ENCODE measurements at places on chromosomes 1 and 21.

DNA sequence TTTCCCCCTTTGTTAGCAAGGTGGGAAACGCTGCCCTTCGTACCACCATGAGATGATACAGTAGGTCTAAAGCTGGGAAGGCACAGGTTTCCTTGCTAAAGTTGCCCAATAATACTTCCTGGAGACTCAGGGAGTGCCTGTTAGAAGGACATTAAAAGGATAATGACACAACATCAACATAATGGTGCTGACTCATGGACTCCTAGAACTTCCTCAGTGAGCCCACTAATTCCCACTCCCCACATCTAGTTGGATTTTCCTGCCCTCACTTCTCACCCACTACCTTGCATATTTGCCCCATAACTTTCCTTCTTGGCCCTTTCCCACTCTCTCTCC lies 17.5 kb downstream of the CFAP45 start:
- DNase-seq: no peak
- H3K4me3 ChIP-seq: no peak overlapping the region
- no peaks in the 10 kb centered on the region for H3K27me3 ChIP-seq

DNA sequence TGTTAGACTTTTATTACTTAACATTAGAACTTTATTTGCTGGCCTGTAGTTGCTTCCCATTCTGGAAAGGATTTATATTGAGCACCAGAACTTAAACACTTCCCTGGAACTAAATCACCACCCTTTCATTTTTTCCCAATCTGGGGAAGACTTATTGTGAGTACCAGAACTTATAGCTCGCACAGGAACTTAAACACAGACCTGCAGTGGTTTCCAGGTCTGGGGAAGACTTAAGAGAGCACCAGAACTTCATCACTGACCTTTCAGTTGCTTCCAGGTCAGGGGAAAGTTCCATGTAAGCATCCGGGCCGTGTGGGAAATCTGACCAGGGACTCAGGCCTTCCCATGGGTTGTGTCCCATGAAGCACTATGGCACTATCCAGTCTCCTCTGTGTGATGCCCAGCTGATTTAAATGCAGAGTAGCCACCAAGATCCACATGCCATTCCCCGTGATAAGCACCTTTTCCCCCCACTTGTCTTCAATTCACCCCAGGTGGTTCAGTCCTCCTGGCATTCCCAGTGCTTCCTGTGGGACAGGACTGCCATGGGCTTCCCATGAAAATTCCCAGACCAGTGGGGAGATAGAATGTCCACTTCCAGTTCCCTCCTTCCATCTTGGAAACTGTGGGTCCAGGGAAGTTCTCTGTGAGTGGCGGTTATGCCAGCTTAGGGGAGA lies 48.9 kb downstream of the C4BPA start:
- H3K4me3 ChIP-seq: no peak overlapping the region
- no peaks in the 10 kb centered on the region for H3K4me1 ChIP-seq
- no peak for DNase-seq
- H3K27ac ChIP-seq: no peak overlapping the region
- H3K36me3 ChIP-seq: no peaks in the 10 kb centered on the region

DNA sequence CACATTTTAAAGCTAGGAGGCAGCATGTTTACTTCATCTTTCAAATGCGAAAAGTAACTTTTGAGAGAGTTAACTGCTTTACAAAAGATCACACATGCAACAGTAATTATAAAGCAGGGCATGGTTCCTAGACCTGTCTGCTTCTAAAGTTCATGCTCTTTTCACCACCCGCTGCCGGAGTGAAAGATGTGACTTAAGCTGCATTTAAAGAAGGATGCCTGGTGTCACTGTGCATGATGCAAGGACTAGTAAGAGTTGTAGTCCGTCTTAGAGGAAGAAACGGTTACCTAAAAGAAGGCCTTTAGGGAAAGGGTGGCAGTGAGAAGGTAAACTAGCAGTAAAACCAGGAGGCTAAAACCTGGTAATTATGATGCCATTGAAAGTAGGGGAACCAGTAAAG lies 1689.1 kb downstream of the KCNT2 start:
- no peaks in the 10 kb centered on the region for H3K36me3 ChIP-seq
- H3K27ac ChIP-seq: no peak overlapping the region
- no peaks in the 10 kb centered on the region for H3K4me1 ChIP-seq
- no peak for DNase-seq
- H3K4me3 ChIP-seq: no peak overlapping the region

DNA sequence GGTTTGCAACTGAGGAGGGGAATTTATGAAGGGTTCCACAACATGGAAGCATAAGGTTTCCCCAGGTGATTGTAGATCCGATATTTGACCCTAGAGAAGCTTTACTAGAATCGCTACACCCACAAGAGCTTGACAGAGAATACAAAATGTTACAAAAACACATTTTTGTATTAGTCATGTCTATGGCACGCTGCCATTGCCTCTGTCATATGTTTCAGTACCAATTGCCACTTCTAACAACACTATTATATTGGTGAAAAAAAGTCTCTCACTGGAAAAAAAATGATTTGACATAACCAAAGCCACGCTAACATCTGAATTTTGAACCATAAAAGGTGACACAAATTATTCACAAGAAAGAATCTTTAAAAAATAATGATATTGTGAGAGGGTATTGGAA lies 214.5 kb downstream of the KCNT2 start:
- H3K4me3 ChIP-seq: no peak overlapping the region
- H3K27ac ChIP-seq: no peak overlapping the region
- no peaks in the 10 kb centered on the region for H3K27me3 ChIP-seq
- no peaks in the 10 kb centered on the region for H3K4me1 ChIP-seq

DNA sequence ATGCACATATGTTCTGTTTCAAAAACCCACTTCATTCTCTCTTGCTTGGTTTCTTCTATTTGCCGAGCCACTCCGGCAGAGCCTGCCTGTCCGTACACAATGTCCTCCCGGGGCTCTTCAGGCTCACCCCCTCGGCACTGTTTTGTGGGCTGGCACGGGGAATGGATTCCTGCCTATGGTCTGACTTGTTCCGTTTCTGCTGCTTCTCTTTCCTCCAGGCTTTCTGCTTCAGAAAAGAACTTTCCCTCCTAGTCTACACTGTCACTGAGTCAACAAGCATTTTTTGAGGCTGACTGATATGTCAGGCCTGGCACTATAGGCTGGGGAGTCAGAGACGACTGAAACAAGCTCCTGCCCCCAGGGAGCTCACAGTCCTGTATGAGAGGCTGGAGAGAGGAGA lies 28.4 kb upstream of the SARS1 start:
- no peaks in the 10 kb centered on the region for H3K27me3 ChIP-seq
- H3K36me3 ChIP-seq: no peaks in the 10 kb centered on the region
- H3K27ac ChIP-seq: no peak overlapping the region
- no peak for DNase-seq
- H3K4me3 ChIP-seq: no peak overlapping the region

DNA sequence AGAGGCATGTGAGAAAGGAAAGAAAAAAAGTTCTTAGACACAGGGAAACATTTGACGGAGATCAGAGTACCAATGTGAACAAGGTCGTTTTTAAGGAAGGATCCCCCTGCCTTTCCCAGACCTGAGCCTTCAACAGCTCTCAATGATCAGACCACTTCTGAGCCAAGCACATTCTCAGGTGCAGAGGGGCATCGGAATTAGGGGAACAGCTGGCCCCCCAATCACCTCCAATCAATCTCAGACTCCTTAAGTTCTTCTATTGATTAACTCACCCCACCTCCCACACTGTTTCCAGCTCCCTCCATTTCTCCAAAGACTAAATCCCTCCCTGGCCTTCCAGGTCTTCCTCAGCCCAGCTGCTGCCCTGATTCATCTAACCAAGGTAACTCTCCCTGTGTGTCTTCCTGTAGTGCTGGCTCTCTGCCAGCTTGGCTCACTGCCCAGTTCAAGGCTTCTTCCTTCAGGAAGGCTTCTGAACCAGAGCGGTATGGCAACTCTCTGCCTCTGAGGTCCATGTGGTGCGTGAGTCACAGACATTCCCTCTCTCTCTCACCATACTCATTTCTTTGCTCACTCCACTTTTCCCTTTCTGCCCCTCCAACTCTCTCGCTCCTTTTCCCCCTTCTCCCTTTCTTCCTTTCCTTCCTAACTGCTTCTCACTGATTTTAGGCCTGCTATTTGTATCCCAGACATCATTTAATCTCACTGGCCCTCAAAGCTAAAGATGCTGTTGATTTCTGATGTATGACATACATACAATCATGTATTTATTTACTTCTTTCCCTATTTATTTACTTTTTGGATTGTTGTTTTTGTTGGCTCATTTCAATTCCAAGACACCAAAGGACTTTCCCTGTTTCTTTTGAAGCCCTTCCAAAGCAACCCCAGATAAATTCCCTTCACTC lies 18.1 kb downstream of the CFAP45 start:
- DNase-seq: peak; percentile 68
- no peaks in the 10 kb centered on the region for H3K36me3 ChIP-seq
- H3K27me3 ChIP-seq: no peaks in the 10 kb centered on the region
- no peaks in the 10 kb centered on the region for H3K4me1 ChIP-seq

- H3K4me3 ChIP-seq: no peak overlapping the region
- H3K27ac ChIP-seq: no peak overlapping the region
- no peak for DNase-seq
- H3K36me3 ChIP-seq: no peaks in the 10 kb centered on the region
- H3K27me3 ChIP-seq: no peaks in the 10 kb centered on the region
- no peaks in the 10 kb centered on the region for H3K4me1 ChIP-seq
These were observed 4.1 kb upstream of the ITGB2 start for GRCh38 chr21:44924606-44925377.

- peak overlapping the region; percentile 77 for H3K4me3 ChIP-seq
- no peaks in the 10 kb centered on the region for H3K27me3 ChIP-seq
- DNase-seq: no peak
- H3K4me1 ChIP-seq: peaks cover 48% of the 10 kb centered on the region
- peak overlapping the region; percentile 96 for H3K27ac ChIP-seq
These were observed 3.2 kb downstream of the NRDC start for GRCh38 chr1:51875291-51875772.

DNA sequence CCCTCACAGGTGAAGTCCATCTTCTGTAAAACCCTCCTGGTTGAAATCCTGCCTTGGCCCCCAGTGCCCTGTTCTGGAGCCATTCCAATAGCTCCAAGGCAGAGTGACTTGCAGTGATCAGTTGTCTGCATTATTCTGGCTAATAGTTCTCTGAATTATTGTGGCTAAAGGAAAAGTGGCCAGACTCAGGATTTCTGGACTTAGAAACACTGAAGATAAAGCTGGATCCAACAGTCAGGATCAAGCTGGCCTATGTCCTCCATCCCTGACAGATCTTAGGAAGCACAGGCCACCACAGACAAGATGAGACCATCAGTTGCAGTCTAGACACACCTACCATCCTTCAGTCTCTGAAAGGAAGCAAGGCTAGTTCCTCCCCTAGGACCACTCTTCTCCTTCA lies 801 bp upstream of the C2CD4D start:
- H3K4me1 ChIP-seq: no peaks in the 10 kb centered on the region
- H3K36me3 ChIP-seq: no peaks in the 10 kb centered on the region
- H3K4me3 ChIP-seq: no peak overlapping the region
- H3K27ac ChIP-seq: no peak overlapping the region
- peaks cover 17% of the 10 kb centered on the region for H3K27me3 ChIP-seq

DNA sequence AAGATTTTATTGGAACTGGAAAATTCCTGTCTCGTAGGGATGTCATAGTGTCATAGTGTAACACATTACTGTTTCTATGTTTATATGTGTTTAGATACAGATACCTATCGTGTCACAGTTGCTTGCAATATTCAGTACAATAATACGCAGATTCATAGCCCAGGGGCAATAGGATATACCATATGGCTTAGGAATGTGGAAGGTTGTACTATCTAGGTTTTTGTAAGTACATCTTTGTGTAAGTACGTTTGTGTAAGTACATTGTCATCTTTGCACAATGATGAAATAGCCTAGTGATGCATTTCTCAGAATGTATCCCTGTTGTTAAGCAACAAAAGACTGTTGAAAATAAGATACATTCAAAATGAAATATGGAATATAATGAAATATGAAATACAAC lies 68.9 kb downstream of the CAMTA1 start:
- no peak overlapping the region for H3K4me3 ChIP-seq
- no peak overlapping the region for H3K27ac ChIP-seq
- H3K27me3 ChIP-seq: no peaks in the 10 kb centered on the region
- DNase-seq: no peak
- H3K36me3 ChIP-seq: no peaks in the 10 kb centered on the region

DNA sequence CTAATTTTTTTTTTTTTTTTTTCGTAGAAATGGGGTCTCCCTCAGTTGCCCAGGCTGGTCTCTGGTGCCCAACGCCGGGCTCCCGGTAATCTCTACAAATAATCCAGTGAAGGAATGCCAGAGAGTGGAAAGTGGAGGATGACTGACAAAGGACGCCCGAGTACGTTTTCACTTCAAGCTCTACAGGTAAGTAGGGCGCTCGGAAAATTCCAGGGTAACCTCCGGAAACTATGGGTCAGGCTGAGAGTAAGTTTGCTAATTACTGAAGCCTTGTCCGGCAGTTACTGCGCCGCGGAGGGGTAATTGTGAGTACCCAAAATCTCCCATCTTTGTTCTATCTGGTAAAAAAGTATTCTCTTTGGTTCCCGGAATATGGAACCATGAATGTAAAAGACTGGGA lies 1.8 kb upstream of the ZNF669 start:
- DNase-seq: no peak
- no peaks in the 10 kb centered on the region for H3K27me3 ChIP-seq
- H3K4me1 ChIP-seq: peaks cover 5% of the 10 kb centered on the region

- H3K27me3 ChIP-seq: peaks cover 36% of the 10 kb centered on the region
- H3K4me1 ChIP-seq: no peaks in the 10 kb centered on the region
- DNase-seq: no peak
- no peak overlapping the region for H3K4me3 ChIP-seq
- H3K27ac ChIP-seq: no peak overlapping the region
These were observed 252.1 kb downstream of the FOXD2 start for GRCh38 chr1:47689894-47690293.

GRCh38 chr1:184033711-184034167 lies 3.8 kb downstream of the COLGALT2 start:
- no peaks in the 10 kb centered on the region for H3K27me3 ChIP-seq
- H3K4me1 ChIP-seq: peaks cover 3% of the 10 kb centered on the region
- no peak overlapping the region for H3K27ac ChIP-seq
- no peaks in the 10 kb centered on the region for H3K36me3 ChIP-seq
- DNase-seq: no peak
- no peak overlapping the region for H3K4me3 ChIP-seq

GRCh38 chr1:18198260-18198659 lies 90.7 kb downstream of the IGSF21 start:
- H3K4me3 ChIP-seq: no peak overlapping the region
- H3K27me3 ChIP-seq: peaks cover 5% of the 10 kb centered on the region
- DNase-seq: no peak
- H3K27ac ChIP-seq: no peak overlapping the region
- H3K36me3 ChIP-seq: no peaks in the 10 kb centered on the region

GRCh38 chr1:33805988-33806387 lies 57.9 kb upstream of the HMGB4 start:
- no peaks in the 10 kb centered on the region for H3K36me3 ChIP-seq
- H3K4me1 ChIP-seq: no peaks in the 10 kb centered on the region
- no peak overlapping the region for H3K4me3 ChIP-seq
- H3K27ac ChIP-seq: no peak overlapping the region

GRCh38 chr1:31955917-31956736 lies 18.0 kb upstream of the PTP4A2 start:
- H3K36me3 ChIP-seq: no peaks in the 10 kb centered on the region
- H3K27me3 ChIP-seq: no peaks in the 10 kb centered on the region
- peak; percentile 77 for DNase-seq
- H3K27ac ChIP-seq: peak overlapping the region; percentile 97
- H3K4me1 ChIP-seq: peaks cover 49% of the 10 kb centered on the region
